Spinal cord (tissue), 10 donors: ENCODE measurements at places on chromosomes 11 and 22.

DNA sequence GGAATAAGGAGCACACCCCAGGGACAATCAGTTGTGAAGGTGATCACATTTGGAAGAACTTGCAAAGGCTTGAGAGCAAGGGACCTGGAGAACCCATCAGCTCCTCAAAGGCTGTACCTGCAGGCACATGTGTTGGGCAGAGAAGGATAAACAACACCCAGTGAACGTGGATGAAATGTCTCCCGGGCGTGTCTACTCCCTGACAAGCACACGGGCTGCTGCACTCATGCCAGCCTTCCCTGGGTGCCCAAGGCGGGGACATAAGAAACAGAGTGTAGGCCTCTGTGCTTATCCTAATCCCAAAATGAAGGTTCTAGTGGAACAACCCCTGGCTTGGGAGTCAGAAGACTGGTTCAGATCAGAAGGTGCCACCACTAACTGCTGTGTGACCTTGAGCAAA, 46.7 kb downstream of the DSCAML1 start:
- DNase-seq = no peak

GRCh38 chr11:72397333-72397732, 37.0 kb downstream of the CLPB start:
- no peak for DNase-seq

- DNase-seq = no peak
Measured at GRCh38 chr22:23062616-23063538, 7.4 kb upstream of the GNAZ start.

- no peak for DNase-seq
Measured at GRCh38 chr11:37671321-37671720, 1073.3 kb upstream of the RAG2 start.

DNA sequence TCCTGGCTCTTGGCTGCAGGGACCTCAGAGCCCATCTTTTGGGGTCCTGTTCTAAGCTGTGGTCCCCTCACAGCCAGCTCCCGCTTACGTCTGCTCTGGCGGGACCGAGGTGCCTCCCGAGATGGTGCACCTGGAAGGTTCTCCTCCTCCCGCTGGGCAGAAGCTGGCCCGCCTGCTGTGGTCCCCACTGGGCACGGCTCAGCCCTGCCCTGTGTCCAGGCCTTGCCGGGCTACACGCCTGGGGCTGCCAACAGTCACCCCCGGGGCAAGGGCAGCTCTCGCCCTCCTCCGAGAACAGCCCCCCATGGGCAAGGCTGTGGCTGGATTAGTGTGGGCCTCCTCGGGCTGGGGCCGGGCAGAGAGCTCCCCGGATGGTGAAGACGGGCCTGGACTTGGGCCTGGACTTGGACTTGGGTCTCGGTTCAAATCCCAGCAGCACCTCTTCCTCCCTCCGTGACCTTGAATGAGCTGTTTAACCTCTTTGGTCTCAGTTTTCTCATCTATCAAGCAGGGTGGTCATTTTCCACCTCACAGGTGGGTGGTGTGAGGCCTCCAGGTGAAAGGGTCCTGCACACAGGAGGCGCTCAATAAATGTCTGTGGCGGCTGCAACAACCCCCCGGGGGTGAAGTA, 998 bp downstream of the BAIAP2L2 start:
- DNase-seq = no peak

DNA sequence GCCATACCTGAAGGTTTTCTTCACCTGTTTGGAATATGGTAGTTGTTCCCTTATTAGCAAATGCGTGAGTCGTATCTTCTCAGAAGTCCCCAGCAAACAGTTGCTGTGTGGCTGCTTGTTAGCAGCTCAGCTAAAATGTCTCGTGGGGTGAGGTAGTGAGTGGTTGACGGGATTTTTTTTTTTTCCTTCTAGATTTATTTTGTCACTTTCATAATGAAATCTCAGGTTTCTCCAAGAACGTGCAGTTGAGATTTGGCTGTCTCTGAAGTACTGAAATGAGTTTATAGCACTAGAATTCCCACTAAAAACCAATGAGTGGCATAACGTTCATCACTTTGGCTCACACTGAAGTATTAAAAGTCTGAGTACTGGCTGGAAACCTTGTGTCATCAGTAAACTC, 16.8 kb downstream of the RCN1 start:
- no peak for DNase-seq

DNA sequence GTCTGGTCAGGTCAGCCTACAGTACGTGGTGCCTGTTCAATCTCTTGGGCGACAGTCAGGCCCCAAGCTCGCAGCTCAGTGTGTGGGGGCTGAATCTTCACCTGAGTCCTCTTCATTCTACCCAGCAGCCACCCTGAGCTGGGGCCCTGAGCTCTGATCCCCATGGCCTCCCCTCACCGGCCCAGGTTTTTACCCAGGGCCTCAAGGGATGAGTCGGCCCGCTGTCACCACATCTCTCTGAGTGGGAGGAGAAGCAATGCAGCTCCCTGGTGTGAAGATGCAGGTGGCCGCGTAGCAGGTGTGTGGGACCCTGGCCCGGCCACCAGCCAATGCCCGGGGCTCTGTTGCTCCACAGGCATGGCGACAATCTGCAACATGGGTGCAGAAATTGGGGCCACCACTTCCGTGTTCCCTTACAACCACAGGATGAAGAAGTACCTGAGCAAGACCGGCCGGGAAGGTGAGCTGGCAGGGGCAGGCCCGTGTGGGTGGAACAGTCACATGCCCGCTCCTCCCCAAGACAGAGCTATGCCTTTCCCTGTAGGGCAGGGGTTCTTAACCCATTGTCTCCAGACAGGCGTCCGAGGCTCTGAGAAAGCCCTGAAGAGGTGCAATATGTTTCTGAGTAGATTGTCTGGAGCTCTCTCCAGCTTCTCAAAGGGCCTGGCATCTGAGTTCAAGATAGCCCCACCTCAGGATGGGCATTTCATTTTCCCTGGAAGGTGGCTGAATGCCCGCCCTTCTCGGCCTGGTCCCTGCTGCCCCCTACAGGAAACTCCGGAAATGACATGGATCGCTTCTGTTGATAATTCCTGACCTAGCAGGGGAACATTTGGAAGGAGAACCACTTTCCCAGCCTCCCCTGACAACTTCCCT, 26.9 kb downstream of the POLR3H start:
- DNase-seq = peak; percentile 67

DNA sequence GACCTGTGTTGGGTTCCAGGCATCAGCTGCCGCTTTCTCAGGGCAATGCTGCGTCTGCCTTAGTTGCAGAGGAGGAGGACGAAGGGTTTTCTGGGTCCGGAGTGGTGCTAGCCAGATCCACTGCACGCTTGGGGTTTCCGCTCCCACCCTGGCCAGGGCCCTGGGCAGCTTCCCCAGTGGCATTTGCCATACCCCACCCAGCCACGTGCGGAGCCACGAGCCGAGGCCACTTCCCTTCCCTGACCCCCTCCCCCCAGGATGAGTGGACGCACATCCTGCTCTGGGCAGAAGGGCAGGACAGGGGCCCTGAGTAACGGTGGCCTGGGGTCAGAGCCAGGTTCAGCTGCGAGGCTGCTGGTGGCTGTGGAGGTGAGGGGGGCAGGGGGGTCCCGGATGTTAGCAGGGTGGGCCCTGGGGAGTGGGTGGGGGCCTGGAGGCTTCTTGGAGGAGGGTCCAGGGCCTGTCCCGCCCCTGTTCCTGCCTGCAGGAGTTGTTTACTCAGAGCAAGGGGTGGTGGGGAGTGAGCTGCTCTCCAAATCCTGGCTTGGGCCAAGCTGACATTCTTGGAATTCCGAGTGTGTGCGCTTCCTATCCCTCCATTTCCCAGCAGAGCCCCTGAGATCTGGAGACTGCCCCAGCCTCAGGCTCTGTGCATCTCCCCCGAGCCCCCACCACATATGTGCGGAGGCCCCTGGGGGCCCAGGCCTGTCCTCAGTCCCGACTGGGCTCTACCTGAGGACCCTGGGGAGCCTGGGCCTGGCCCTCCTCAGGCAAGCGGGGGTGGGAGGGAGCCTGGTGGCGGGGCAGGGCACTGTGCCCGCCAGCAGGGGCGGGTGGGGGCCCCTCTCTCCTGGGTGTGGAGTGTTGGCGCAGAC, 1.4 kb downstream of the TSPAN4 start:
- no peak for DNase-seq

DNA sequence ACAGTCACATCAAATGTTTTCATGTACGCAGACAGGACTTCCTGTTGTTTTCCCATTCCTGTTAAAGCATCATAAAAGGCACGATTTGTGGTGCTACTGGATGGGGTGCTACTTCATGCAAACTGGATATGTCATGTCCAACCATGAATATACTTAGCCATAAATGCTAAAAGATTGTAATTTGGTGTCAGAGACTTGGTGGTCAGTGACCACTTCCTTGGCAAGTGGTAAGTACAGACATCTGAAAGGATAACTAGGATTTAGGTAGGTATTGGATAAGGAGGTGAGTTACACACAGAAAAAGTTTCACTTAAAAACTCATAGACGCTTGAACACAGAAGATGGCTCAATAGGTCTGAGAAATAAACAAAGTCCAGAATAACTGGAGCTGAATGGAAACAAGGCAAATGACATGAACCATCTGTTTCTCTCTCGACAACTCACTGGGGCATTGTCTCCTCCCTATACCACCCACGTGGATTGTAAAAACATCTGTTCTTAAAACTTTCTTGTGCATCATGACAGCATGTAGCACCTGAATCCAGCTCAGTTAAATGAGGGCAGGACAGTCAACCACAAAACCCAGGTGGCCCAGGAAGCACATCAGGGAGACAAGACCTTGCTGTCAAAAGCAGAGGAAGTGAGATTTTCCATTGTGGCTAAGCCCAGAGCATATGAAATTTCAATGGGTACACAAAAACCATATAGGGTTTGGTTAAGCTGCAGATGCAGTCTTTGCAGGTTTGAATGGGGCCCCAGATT, 22.1 kb upstream of the IGLL5 start:
- DNase-seq = no peak

DNA sequence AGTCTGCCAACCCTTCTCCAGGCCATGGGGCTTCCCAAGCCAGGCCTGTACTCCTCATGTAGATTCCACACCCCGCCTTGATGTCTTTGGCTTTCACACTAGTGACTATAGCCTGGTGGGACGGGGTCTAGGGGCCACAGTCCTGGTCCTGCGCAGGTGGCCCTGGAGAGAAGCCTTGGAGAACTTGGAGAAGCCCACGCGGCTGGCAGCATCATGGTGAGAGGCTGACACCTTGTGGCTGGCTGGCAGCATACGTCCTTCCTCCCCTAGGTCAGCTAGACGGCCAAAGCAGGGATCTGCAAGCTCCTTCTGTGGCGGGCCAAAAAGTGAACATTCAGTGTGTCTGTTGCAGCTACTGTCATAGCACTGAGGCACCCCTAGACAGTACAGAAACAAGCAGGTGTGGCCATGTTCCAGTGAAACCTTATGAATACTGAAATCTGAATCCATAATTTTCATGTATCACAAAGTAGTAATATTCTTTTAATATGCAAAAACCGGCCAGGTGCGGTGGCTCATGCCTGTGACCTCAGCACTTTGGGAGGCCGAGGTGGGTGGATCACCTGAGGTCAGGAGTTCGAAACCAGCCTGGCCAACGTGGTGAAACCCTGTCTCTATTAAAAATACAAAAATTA, 42.0 kb downstream of the FAM83F start:
- DNase-seq = no peak

GRCh38 chr22:48240148-48240934, 1477.9 kb downstream of the TBC1D22A start:
- DNase-seq = no peak

GRCh38 chr11:70325824-70326223, 55.3 kb downstream of the PPFIA1 start:
- DNase-seq = no peak

DNA sequence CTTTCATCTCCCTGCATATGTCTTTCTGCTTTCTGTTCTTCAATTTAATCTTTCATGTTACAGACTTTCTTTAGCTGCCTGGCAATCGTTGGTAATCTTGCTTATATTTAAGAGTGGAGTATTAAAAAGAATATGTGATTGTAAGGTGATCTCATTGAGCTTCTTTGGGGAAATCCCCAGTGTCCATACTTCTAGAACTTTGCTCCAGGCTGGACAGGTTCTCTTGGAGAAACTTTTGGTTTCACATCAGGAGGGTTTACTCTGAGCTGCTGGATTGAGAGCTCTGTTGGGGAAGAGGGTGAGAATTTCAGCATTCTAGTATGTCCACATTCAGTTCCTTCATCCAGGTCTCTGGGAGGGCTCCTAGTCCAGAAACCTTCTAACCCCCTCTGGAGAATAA, 16.1 kb downstream of the LRRC75B start:
- DNase-seq = no peak

- DNase-seq = no peak
Measured at GRCh38 chr11:2708757-2709281, 9.0 kb upstream of the KCNQ1OT1 start.

GRCh38 chr11:113447621-113448315, 27.4 kb downstream of the DRD2 start:
- DNase-seq = no peak

DNA sequence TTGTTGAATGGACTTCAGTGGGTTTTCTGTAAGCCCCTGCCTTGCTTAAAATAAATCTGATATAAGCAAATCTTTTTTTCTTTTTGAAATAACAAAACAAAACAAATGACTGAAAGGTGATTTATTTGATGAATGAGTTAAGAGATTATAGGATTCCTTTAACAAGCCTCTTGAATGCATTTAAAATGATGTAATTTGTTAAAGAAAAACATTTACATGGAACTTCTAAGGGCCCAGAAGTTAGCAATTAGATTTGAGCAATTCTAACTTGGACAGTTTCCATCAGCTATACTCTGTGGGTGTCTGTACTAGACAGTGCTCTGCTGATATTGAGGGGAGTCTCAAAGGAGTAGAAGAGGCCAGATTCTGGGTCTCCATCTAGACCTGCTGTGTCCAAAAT, 143.5 kb upstream of the RAG2 start:
- DNase-seq = no peak

DNA sequence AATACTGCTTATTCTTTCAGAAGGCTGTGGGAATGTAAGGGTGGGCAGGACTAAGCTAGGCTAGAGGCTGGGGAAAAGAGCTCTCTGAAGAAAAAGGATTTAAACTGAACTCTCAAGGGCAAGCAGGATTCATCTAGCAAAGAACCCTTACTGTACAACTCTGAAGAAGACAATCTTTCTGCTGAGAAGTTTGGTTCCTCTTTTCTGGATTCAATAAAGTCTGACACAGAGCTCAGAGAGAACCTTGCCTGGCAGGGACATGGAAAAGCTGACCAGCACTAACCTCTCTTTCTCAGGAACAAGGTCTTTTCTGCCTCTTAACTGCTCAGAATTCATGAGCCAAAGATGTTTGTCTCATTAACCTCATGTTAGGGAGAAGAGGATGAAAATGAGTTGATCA, 388.4 kb upstream of the DDI1 start:
- DNase-seq = no peak

DNA sequence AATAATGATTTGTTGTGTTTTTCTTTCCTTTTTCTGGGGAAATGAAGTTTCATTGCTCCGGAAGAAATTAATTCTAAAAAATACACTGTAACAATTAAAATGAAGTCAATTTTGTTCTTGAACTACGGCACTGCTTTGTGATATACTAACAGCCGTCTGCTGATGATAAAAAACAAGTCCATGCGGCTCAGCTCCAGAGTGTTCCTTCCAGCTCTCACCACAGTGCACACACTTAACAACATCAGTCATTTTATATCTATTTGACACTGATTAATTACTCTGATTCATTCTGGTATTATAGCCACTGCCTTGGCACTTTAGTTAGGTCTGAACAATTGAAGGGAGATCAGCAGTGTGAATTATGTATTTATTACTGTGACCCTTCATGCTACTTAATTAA, 97.4 kb upstream of the SLC6A5 start:
- no peak for DNase-seq

GRCh38 chr22:17847360-17848078, 73.2 kb upstream of the BID start:
- no peak for DNase-seq
